ENCODE measurements at places on chromosomes 16 and 17.

DNA sequence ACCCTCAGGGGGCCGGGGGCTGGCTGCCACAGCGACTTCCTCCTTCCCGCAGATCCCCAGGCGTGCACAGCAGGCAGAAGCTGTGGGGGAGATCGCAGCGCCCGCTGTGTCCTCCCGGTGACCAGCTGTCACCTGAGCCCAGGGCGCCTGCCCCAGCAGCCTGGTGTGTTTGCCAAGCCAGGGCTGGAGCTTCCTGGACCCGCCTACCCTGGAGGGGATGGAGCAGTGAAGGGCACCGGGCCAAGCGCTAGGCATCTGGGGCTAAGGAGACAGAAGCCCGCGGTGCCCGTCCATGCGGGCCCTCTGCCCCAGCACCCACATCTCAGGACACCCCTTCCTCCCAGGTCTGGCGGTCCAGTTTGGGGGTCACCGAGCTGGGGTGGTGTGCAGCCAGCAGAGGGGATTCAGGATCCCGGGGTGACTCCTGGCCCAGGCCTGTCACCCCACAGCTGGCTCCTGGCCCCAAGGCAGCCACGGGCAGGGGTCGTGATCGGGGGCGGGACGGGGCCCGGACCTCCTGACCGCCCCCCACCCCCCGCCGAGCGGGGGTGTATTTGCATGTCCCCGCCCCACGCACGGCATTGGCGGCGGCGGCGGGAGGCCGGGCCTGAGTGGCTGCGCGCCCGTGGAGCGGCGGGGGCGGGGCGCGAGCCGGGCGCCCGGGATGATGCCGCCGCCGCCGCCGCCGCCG lies at the start of gene RAB26:
TSS of gene RAB26 (plus strand) at position 645 of the 691 bp plus-strand sequence. CDS start 159 bp downstream, outside the sequence.
- DNase-seq = peak; percentile 96

GRCh38 chr16:19840524-19841110 lies 44.0 kb downstream of the GPRC5B start:
- no peak for DNase-seq

DNA sequence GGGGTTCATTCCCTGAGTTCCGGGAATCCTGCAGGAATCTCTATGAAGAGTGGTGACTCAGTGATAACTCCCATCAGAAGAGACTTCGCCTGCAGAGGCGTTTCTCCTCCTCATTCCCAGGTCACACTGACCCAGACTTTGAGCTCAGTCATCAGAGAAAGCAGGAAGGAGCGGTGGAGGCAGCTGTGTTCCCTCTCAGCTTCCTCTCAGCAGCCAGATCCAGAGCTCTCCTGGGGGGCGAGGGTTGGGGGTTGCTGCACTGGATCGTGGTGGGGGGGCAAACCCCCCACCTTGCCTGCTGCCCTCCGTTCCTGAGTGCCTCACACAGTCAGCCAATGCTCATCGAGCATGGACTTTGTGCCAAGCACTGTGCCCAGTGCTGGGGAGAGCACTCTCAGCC lies 271.2 kb downstream of the CBLN1 start:
- DNase-seq = no peak

- peak; percentile 86 for DNase-seq
Measured at GRCh38 chr16:66552286-66553177, at the start of gene CKLF. Gene CKLF, plus strand, starts transcription at chr16:66552576. Its CDS starts 140 bp downstream, at chr16:66552716.

DNA sequence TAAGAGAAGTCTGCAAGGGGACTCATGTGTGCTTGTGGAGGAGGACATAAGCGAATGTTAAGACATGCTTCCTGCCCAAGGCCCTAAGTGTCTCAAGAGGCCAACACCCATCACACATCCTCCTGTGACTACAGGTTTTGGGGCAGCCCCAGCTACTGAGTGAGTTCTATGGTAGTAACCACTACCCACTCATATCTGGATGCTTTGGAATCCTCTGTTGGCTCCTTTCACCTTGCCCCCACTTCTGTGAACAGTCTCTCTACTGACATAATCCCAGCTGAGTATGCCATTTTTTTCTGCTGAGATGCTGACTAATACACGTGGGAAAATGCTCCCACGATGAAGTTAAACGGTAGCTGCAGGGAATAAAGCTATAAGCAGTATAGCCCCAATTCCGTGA lies 153.5 kb downstream of the VPS53 start:
- DNase-seq = no peak

- DNase-seq = no peak
Measured at GRCh38 chr16:65285128-65286048, 163.5 kb upstream of the CDH11 start.

DNA sequence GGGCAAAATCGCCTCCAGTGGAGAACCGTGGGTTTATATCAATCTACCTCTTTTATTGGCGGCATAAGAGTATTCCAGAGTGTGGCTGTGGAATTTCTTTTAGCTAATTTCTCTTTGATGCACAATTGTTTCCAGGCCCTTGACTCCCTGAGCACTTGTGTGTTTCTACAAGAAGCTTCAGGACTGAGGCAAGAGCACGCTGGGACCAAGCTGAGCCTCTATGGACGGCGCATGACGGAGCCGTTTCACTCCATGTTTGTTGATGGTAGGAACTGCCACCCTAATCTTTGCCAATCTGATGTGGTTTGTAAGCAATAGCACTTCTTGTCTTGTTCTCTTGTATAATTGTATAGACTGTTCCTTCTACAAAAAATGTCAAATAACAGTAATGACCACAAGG lies 11.2 kb upstream of the ANKRD40CL start:
- no peak for DNase-seq

DNA sequence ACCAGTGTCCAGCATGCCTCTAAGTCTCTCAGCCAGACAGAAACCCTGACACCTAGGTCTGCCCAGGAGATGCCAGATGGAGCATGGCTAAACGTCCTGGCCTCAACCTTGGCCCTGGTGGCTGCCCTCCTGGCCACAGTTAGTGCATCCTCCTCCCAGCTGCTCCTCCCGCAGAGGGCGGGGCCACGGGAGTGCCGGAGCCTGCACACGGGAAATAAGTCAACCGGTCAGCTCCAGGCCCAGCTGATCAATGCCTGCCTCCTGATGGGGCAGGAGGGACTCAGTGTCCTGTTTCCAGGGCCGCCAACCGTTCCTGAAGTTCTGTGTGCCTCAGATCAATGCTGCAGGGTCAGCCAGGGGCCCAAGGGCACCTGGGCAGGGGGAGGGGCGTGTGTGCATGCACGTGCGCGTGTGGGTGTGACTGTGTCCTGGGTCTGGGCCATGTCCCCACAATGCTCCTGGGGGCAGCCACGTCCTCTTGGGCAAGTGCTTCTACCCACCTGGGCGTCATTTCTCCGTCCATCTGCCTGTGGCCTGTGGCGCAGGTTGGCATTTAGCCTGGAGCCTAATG lies 4.6 kb upstream of the KCNJ12 start:
- DNase-seq = no peak

- DNase-seq = no peak
Measured at GRCh38 chr17:82683534-82683933, 15.0 kb downstream of the RAB40B start.

DNA sequence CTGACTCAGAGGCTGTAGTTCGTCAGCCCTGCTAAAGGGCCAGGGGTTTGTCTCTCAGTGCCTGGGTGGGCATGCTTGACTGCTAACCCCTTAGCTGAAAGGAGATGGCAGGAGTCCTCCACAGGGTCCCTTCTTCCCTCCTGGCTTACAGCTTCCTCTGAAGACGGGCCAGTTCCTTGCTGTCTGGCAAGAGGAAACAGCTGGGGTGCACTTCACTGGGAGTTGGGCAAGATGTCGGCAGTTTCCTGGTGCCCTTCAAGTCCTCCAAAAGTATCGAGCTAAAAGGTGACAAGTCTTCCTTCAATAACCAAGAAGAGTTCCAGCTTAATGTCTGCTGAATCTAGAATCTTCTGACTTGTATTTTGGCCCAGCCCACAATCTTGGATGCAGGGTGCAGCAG lies 23.4 kb downstream of the NUP85 start:
- DNase-seq = no peak

DNA sequence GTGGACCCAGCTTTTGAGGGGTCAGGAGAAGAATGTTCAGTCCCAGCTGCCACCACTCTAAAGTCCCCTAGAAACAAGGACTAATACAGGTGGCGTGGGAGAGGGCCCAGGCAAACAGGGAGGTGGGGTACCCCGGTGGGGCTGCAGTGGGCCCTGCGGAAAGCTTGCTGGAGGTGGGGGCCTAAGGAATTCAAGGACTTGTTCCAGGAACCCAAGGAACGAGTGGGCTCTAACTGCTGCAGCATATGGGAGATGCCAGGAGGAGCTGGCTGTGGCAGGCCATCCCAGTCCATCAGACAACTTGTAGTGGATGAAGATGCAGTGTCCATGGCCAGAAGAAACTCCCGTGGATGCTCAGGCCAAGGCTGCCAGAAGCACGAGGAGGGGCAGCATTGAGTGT lies 10.6 kb downstream of the SNX20 start:
- no peak for DNase-seq

DNA sequence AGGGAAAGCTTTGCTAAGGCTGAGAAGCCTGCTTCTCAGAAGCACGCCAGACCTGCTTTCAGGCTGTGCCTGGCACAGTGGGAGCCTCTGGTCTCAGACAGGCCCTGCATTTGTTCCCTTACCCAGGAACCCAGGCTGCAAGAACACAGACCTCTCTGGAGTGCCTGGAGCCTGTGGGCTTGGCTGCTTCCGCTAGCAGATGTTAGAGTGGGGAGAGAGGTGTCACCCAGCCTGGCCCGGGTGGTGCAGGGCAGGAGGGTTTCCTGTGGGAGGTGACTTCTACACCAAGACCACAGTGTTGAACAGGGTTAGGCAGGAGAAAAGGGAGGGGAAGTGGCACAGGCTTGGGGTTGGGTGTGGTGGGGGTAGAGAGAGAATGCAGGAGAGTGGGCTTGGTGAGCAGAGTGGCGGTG lies 35.8 kb upstream of the ADGRG1 start:
- no peak for DNase-seq

Measured in T47D (cell line).